Endothelial cell of coronary artery (primary cell): ENCODE measurements at places on chromosomes 1 and 21. TPM values are rescaled to one million over a fixed set of nuclear protein-coding genes. Genes with fewer than 3 reads are reported as not detected.

Gene CD1D
- 0.09 TPM in 1 of 2 replicates, not detected in the other for total RNA-seq

Gene FBXO28
- total RNA-seq: 33.6 and 34.9 TPM in 2 replicates

Gene KCND3
- under 0.01 TPM in 1 of 2 replicates, not detected in the other for total RNA-seq

Gene RALGPS2
- 15.2 and 21.3 TPM in 2 replicates for total RNA-seq

Gene ZNF695
- total RNA-seq: 1.3 and 2.0 TPM in 2 replicates

Gene KRTAP20-4
- total RNA-seq: not detected in 2 replicates

Gene NUAK2
- total RNA-seq: 0.81 and 1.4 TPM in 2 replicates

Gene IFFO2
- total RNA-seq: 26.6 and 31.8 TPM in 2 replicates

Gene ITLN2
- 0.18 and 1.3 TPM in 2 replicates for total RNA-seq

Gene TNFRSF1B
- 14.7 and 17.0 TPM in 2 replicates for total RNA-seq

Gene INSRR
- total RNA-seq: not detected in 2 replicates
